ENCODE measurements at places on chromosomes 16 and 17. TPM values are rescaled to one million over a fixed set of nuclear protein-coding genes. Genes with fewer than 3 reads are reported as not detected.

DNA sequence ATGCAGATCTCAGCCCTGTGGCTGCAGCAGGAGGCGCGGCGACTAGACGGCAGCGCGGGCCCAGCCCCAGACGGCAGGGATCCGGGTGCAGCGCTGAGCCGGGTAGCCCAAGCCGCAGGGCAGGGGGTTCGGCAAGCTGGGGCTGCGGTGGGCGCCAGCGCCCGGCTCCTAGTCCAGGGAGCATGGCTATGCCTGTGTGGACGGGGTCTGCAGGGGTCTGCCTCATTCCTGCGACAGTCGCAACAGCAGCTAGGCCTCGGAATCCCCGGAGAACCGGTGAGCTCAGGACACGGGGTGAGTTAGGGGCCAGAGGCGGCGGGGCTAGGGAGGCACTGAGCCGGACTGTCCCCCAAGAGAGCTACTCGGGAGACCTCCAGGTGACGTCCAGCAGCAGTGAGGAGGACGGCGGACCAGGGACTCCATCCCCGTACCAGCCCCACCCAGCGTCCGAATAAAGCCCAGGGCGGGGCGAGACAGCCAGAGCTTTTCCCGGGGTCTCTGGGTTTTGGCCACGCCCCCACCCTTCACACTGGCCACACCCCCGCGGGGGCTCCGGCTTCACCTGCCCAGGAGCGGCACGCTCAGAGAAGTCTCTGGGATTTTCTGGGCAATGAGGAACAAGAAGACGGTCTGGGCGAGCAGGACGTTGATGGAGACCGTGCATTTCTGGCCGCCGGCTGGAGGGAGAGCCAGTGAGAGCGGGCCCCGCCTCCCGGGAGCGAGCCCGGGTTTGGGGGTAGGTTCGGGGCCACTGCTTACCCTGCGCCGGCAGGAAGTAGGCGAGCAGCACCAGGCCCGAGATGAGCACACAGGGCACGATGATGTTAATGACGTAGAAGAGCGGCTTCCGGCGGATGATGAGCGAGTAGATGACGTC is 1.1 kb downstream of the C17orf107 start:
- no peak for DNase-seq

DNA sequence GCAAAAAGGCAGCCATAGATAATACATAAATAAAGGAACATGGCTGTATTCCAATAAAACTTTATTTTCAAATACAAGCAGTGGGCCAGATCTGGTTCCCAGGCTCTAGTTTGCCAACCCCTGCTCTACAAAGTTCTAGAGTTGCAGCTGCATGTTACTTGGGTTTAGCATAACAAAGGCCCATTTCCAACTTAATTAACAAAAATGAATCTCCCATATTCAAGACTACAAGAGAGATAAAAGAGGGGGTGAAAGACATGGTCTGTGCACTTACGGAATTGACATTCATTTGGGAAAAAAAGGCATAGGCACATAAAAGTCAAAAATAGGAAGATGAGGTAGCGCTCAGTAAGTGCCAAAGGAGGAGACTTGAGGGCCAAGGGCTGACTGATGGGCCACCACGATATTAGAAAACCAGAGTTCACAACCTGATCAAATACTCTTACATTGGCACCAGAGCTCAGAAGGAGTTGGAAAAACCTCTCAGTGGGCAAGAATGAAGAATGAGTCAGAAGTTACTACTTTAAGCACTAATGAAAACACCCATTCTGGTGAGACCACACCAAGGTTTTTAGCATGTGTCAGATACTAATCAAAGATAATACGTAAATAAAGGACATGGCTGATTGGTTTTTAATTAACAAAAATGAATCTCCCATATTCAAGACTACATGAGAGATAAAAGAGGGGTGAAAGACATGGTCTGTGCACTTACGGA is 164.0 kb downstream of the VPS53 start:
- no peak for DNase-seq

DNA sequence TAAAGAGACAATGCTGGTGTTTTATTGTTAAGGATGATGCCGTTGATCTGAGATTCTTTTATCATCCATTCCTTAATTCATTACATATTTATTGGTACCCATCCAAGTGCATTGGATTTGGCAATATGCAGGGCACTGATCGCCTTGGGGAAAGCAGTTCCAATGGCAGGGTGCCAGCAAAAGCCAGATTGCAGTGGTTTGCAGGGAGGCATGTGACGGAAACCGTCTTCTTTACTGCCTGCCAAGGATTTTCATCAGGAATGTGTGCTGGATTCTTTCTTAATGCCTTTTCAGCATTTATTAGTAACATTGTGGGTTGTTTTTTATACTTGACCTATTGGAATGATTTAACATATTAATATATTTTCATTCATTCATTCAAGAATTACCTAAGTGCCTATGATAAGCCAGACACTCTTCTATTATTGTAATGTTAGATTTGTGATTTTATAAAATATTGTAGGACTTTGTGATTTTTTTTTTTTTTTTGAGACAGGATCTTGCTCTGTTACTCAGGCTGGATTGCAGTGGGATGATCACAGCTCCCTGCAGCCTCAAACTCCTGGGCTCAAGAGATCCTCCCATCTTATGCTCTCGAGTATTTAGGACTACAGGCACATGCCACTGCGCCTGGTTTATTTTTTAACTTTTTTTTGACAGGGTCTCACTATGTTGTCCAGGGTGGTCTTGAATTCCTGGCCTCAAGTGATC is 93.4 kb upstream of the TNRC6A start:
- DNase-seq = peak; percentile 69

- DNase-seq = no peak
Observed at GRCh38 chr16:5523829-5524228, 426.2 kb upstream of the EEF2KMT start.

DNA sequence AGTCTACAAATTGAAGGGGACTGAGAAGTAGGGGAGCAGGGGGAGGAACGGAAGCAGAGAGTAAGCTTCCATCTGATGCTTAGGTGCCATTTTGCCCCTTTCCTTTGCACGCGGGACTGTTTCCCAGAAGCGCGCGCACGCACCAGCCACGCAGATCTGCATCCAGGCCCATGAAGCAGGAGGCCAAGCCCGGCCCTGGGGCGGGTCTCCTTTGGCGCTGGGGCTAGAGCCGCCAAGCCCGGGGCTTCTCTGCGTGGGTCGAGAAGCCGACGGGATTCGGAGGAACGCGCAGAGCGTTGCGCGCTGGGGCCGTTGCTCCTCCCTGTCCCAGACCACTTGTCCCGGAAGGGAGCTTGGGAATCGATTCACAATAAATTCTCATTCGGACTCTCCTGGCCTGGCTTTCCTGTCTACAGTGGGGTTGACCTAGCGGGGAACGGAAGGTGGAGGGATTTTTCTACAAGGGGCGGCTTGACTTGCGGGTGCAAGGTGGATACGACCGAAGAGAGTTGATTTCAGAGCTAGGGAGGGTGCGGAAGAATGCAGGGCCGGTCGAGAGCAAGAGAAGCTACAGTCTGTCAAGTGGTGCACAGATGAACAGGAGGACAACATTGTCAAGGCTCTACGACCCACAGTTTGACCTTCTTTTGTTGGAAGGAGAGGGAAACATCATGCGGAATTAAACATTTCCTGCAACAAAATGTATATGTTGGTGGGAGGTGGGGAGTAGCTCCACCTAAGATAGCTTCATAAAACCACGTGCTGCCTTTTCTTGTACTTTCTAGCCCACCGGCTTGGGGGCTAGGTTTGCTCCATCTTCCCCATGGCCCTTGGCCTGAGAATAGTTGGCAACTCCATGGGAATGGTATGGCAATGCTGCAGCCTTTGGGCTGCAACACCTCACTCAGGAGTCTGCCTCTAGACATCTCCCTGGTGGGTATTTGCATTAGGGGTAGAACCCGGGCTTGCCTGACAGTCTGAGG is 4.5 kb downstream of the HOXB9 start:
- no peak for DNase-seq

GRCh38 chr17:76383546-76384221 is 725 bp upstream of the SPHK1 start:
- DNase-seq = no peak

DNA sequence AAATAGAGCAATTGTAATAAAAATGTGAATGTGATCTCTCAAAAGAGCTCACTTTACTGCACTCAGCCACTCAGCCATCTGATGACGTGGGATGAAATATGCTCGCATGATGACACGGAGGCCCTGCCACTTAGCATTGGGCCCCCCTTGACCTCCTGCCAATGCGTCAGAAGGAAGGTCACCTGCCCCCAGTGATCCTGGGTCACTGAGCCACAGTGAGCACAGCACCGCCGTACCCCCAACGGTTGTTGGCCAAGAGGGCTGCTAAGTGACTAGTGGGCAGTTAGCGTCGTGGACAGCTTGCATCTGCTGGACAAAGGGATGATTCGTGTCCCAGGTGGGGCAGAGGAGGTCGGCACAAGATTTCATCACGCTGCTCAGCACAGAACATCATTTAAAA is 22.9 kb downstream of the ZC3H18 start:
- no peak for DNase-seq

GRCh38 chr16:89919535-89920406 is 1.1 kb downstream of the MC1R start:
- no peak for DNase-seq

The NETO2 gene
- total RNA-seq = 0.93 TPM

The CHMP6 gene
- total RNA-seq = 17.5 TPM

The CCL8 gene
- not detected for total RNA-seq

The CLEC16A gene
- total RNA-seq = 24.1 TPM

The RNF43 gene
- 4.4 TPM for total RNA-seq

Measured in right atrium auricular region (tissue), 2 donors.